Stimulated activated CD8-positive, alpha-beta memory T cell treated with anti-CD3 and anti-CD28 coated beads, Interleukin-15, amount 100 ng/mL, for 24 hours (primary cell): ENCODE measurements at places on chromosomes 5 and 9.

- DNase-seq, result no peak
These were observed 88.2 kb downstream of the AMBP start for GRCh38 chr9:113989714-113990569.

- DNase-seq, result no peak
These were observed 4.4 kb downstream of the NEURL1B start for GRCh38 chr5:172645271-172646055.

DNA sequence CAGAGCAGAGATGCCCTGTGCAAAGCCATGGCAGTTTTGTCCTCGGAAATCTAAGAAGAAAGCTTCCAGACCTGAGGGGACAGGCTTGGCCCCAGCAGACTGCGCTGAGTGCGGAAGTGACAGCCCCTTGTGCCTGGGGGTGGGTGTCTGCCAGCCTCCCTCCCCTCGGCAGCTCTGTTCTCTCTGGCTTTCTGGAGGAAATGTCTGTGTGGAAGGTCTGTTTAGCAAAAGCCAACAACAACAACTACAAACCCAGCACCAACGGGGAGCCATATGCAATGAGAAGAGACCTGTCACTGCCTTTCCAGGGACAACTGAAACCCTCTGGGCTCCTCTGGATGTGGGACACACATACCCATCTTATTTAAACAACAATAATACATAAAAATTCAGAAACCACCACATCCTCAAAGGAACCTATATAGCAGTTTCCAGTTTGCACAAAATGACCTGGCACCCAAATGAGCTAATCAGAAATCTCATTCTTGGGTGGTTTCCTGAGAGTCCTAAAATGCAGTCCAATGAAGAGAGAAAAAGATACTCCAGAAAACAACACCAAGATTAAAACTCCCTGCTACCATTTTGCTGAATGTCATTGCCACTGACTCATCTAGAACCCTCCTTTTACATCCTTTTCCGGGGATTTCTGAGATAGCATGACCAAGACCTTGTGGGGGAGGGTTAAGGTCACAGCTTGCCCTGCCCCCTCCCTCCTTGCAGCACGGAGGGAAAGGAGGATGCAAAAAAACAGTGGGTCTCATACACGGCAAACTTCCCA lies 97.7 kb downstream of the AK8 start:
- no peak for DNase-seq

GRCh38 chr5:142810743-142811290 lies 40.6 kb downstream of the ARHGAP26 start:
- DNase-seq, result no peak

GRCh38 chr5:87099968-87100367 lies 167.7 kb upstream of the RASA1 start:
- no peak for DNase-seq

- no peak for DNase-seq
These were observed 131.6 kb upstream of the TAS2R1 start for GRCh38 chr5:9761706-9762105.

- DNase-seq, result no peak
These were observed 519.2 kb downstream of the ACTL7B start for GRCh38 chr9:108336575-108336974.
